ENCODE measurements at places on chromosomes 5 and 9.

DNA sequence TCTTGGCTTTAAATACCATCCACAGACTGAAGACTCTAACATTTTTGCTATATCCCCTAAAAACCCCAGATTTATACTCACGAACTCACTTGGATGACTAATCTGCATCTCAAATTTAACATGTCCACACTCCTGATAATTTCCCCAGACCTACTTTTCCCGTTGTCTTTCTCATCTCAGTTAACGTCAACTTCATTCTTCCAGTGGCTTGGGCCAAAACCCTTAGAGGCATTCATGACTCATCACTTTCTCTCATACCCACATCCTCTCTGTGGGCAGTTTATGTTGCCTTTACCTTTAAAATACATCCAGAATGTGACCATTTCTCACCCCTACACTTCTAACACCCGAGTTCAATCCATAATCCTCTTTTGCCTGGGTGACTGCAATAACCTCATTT lies 96.7 kb downstream of the EDIL3 start:
- peak; percentile 10 for DNase-seq

DNA sequence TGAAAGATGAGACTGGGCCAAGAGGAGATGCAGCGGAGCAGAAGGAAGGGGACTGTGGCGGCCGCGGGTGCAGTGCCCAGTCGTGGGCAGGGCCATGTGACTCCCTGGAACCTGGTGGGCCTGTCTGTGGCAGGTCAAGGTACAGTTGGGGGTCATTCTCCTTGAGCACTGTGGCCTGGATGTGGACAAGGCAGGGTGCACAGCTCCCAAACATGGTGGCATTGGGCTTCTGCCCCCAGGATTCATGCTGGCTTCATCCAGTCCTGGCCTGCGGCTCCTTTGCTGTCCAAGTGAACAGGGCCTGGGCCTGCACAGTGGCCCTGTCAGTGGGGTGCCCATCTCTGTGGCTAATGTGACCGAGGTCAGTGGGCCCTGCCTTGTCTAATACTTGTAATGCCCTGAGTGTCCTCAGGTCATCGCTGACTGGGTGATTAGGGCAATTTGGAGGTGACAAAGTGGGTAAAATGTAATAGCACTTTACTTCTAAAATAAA lies 39.9 kb downstream of the CEP72 start:
- DNase-seq, result no peak

GRCh38 chr9:19768798-19769197 lies 20.0 kb downstream of the SLC24A2 start:
- DNase-seq, result no peak

DNA sequence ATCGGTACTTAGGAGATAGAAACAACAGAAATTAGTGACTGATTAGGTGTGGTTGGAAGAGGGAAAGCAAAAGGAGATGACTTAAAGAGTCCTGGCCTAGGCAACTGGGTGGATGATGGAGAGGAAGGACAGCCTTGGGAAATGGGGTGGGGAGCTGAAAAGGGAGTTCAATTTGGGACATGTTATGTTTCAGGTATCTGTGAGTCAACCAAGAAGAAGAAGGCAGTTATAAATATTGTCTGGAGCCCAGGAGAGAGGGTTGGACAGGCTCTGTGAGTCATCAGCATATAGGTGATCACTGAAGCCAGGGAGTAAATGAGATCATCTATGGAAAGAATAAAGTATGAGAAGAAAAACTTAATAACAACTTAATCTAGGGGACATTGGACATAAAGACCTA lies 357.7 kb downstream of the NPR3 start:
- no peak for DNase-seq

- DNase-seq, result no peak
Measured at GRCh38 chr9:14899042-14899814, 11.0 kb downstream of the FREM1 start.

DNA sequence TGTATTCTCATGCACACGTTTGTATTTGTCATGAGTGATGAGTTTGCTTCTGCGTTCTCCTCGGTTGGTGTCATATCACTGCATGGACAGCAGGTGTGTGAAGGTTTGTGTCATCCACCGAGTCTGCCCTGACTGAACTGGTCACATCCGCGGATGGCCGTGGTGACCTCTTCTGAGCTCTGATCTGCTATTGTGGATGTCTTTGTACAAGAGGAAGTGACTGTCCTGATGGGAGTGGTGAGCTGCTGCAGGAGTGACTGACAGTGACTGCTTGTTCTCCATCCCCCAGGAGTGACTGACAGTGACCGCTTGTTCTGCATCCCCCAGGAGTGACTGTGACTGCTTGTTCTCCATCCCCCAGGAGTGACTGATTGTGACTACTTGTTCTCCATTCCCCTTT lies 69.9 kb downstream of the EHMT1 start:
- peak; percentile 38 for DNase-seq

DNA sequence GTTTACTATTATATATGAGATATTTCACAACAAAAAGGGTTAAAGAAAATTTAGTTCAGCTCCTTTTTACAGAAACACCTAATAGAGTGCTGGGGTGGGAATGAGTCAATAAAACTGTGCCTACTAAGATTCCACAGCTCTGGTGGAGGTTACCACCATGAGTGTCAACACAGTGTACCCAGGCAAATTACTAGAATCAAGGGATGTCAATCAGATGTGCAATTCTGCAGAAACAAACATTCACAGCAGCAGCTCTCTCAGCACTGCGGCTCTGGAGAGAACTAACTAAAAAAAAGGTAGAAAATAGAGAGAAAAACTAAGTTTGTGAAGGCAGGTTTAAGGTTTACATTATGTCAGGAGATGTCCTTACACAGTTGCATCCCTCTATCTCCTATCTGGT lies 1313.0 kb downstream of the MAT2B start:
- DNase-seq, result no peak

- no peak for DNase-seq
Measured at GRCh38 chr5:74289238-74289637, 351.3 kb downstream of the ENC1 start.

GRCh38 chr5:171426266-171426665 lies 6.8 kb downstream of the FGF18 start:
- DNase-seq, result no peak

- DNase-seq, result no peak
Measured at GRCh38 chr5:7690557-7690956, 160.4 kb downstream of the CFAP90 start.

Measured in inflammatory macrophage treated with lipopolysaccharide for 1 hour (primary cell).